ENCODE measurements at places on chromosomes 16 and 17.
A peak's percentile ranks its signal among the peaks of the same experiment; 100 is the strongest.

DNA sequence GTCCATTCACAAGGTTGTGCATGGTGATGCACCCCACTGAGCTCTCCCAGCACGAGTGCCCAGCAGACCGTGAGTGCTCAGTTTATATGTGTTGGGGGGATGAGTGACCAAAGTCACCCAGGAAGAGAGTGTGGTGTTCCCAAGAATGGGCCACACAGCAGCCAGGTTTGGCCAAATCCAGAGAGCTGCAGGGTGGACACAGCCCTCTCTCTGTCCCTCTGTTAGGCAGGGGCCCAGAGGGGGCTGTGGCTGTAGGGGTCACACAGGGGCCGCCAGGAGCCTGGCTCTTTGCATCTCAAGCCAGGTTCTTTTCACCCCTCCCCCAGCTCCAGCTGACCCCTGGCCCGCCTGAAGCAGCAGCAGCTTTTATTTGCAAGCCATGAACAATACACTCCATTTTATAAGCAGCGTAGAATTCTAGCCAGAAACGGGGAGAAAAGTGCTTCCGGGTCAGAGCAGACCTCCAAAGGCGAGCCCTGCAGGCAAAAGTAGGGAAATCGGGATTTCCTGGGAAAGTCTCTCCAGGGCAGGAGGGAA, 13.3 kb downstream of the COTL1 start:
- DNase-seq = no peak

DNA sequence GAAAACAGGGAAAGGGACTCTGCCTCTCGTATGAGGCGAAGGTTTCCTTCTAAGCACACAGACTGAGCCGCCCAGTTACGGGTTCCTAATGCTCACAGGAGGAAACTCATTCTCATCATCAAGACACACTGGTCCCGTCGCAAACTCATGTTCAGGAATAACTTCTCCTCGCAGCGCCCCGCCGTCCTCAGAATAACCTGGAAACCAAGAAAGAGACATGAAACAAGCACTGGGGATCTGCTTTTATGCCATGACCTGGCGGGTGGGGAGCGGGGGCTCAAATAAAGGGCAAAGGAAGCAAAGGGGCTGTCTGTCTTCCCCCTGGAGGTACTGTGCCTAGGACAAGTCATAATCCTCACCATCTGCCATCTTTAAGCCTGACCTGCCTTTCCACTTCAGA, 31.3 kb downstream of the WIPI1 start:
- DNase-seq = no peak

DNA sequence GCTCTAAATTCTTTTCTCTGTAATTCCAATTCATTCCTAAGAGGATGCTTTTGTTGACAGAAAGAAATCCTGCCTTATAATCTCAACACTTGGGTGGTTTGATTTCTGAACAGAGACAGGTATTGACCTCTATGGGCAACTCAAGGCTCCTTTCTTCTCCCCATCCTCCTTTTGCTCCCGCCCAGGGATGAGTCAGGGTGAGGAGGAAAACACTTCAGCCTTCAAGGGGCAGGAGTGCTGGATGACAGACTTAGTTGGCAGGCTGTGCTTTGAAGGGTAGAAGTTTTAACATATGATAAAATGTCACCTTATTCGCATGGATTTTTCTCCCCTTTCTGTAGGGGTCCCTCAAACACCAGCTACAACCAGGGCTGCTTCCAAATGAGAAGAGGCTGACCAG, 16.7 kb upstream of the TOM1L1 start:
- no peak for DNase-seq

GRCh38 chr17:12928736-12929135, 89.1 kb downstream of the ELAC2 start:
- no peak for DNase-seq

DNA sequence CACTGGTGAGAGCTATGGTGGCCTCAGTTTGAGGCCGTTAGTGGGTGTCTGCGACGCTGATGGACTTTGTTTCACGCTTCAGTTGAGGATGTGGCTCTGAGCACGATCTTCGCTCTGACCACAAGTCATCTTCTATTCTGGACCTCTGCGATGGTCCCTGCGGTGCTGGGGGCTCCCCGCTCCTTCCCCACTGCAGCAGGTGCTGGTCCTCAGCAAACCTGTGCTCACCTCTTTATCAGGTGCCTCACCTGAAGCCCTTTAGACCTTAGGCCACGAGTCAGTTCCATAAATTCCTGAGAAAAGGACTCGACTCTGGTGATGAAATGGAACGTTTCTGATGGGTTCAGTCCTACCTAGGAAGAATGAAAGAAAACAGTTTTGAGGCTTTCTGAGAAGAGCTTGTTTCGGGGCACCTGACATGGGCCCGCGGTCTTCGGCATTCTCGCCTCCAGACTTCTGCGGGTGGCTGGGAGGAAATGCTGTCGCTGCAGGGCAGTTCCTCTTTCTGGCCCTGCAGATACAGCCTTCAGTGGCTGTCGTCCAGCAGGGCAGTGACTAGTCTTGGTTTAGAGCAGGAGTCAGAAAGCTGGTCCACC, 4.7 kb downstream of the KCTD5 start:
- DNase-seq = peak; percentile 92

GRCh38 chr17:55274355-55275255, 9.8 kb downstream of the HLF start:
- DNase-seq = no peak

DNA sequence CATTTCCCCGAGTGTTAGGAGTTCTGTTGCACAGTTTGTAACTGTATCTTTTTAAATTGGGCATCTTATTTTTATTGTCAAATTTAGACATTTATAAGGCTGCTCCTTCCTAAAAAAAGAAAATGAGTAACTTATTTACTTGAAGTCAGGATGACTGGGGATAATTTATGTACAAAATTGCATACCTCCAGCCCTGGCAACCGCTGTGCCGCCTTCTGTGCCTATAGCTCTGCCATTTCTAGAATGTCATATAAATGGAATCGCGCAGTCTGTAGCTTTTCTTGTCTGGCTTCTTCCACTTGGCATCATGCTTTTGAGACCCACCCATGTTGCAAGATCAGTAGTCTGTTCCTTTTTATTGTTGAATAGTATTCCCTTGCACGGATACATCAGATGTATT, 29.0 kb upstream of the GAA start:
- DNase-seq = no peak
